NCI-H2107 (cell line): ENCODE measurements at places on chromosomes 1 and 21.
A peak's percentile ranks its signal among the peaks of the same experiment; 100 is the strongest.

DNA sequence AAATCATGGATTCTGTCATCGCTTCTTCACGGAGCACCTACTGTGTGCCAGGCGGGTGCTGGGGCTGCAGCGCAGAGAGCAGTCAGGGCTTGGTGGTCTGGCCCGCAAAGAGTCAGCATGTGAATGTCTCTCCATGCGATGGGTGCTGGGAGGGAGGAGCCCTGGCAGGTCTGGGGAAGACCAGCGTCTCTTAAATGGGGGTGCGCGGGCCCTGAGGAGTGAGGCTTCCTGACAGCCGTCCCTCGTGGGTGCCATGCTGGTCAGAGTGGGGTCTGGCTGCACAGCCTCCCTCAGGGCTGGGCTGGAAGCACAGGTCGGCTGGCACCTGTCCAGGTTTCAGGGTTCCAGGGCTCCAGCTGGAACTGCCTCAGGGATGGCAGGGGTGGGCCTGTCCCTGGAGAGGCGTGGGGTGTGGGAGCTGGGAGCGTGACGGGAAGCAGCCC lies 18.5 kb downstream of the TP73 start:
- no peak for DNase-seq

- no peak for DNase-seq
Observed at GRCh38 chr1:34412598-34413370, 236.1 kb downstream of the C1orf94 start.

GRCh38 chr1:9248341-9249262 lies 14.0 kb downstream of the H6PD start:
- no peak for DNase-seq

DNA sequence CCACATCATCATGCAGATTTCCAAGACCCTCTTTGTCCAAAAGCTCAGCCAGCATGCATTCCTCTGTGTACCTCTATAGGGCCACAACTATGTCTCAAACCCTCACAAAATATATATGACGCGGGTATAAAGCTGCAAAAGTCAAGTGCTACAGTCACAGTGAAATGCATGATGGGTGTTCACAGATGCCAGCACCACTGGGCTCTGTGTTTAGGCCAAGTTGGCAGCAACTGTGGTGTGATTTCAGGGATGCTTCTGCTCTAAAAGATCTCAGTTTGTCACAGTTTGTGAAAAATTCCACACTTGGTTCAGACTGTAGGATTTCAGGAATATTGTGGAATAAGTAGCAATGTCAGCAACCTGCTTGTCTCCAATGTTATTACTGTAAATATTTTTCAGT lies 23.9 kb upstream of the SELP start:
- DNase-seq = no peak

- DNase-seq = peak; percentile 46
Observed at GRCh38 chr1:229148041-229148671, 122.8 kb upstream of the RAB4A start.

DNA sequence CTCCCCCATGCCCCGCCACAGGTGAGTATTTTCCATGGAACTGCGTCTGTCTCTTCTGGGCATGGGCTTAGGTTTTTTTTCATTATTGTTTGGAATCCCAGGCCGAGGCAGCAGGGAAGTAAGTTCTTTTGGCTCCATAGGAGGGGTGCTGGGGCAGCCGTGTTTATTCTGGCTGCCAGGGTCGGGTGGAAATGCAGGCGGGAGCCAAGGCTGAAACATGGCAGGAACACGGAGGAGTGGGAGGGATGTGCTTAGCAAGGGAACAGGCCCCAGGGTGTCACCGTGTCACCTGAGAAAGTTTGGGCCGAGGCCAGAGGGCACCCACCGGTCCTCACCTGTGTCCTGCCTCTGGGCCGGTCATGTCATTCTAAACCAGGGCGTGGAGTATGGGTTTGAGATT lies 4.5 kb upstream of the DHRS3 start:
- DNase-seq = no peak

GRCh38 chr1:174166530-174167264 lies 7.4 kb downstream of the RABGAP1L start:
- DNase-seq = no peak

- no peak for DNase-seq
Observed at GRCh38 chr1:67307251-67308060, at the start of gene IL12RB2. TSS of gene IL12RB2 (plus strand) at chr1:67307873. CDS start at chr1:67320369, 12,496 bp downstream.

- DNase-seq = no peak
Observed at GRCh38 chr1:41683681-41684500, 199.4 kb upstream of the EDN2 start.

DNA sequence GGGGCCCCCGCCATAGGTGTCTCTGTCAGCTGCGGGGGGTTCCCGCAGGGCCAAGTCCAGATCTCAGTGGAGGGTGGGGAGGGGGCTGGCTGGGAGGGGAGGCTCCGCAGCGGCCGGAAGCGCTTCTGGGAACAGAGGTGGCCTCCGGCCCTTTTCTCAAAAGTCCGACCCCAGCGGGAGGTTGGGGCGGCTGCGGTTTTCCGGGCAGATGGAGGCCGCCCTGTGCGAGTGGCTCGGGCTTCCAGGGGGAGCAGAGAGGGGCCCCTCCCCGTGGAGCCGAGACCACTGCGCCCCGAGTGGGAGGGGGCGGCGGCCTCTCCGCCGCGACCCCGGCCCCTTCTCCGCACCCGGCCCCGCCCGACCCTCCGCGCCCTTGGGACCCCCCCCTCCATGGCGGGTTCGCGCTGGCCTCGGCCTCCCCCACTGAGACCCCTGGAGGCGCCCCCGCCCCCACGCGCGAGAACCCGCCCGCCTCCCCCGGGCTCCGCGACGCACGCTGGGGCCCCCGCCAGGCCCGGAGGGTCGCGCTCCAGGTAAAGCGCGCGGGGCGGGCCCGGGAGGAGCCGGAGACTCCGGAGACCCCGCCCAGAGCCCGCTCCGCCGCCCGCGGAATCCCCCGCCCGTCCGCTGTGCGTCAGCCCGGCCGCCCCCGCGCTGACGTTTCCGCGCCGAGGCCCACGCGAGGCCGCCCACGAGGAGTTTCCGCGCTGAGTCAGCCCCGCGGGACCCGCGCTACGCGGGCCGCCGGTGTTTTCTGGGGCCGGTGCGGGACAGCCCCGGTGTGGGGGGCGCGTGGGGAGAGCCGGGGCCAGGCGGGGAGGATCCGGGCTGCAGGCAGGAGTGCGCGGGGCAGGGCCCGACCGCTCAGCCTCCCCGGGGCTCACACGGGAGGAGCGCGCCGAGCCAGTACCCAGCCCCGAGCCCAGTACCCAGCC lies 5.2 kb downstream of the TNFRSF18 start:
- no peak for DNase-seq
